ENCODE measurements at places on chromosomes 1 and 21.

- no peak for DNase-seq
These were observed 56.8 kb downstream of the ATP5PO start for GRCh38 chr21:33858667-33859372.

DNA sequence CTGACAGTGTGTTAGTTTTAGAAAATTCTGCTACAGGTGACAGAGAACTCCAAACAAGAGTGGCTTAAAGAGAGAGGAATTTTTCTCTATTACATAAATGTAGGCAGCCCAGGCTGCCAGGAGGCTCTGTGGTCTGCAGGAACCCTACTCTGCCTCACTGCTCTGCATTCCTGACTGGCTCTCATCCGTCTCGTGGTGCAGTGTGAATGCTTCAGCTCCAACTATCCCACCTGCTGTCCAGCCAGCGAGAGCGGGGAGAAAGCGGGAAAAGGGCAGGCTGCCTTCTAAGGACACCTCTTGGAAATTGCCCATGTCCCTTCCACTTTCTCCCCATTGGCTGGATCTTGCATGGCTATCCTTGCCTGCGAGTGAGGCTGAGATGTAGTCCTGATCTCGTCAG is 131.3 kb downstream of the PEX14 start:
- DNase-seq, result no peak

DNA sequence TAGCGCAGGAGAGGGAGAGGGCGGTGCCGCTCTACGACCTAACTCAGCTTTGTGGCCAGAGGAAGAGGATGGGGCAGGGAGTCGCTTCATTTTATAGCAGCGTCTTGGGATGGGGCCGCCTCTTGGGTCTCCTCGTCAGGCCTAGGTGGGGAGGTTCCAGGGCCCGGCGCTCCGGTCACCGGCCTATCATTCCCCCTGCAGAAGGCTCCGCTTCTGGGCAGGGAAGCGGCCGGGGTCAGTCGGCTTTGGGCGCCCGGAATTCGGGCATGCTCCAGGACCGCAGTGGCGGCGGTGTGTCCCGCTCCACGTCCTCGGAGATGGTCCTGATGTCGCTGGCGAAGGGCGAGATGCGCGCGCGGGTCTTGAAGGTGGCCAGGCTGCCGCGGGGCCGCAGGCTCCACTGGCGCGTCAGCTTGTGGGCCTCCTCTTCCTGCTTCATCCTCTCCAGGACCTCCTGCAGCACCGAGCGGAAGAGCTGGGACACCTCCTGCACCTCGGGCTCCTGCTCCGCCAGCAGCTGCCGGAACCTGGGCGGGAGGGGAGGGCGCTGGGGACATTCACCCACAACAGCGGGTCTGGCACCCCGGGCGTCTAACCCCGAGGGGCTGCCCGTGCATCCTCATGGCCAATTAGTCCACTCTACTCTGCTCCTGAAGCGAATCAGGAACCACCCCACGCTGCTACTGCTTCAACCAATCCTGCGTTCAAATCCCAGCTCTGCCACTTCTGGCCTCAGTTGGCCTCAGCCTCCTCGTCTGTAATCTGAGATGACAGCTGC is 13.0 kb downstream of the RD3 start:
- DNase-seq, result no peak

- no peak for DNase-seq
These were observed 106.1 kb upstream of the CHODL start for GRCh38 chr21:18138507-18138906.

DNA sequence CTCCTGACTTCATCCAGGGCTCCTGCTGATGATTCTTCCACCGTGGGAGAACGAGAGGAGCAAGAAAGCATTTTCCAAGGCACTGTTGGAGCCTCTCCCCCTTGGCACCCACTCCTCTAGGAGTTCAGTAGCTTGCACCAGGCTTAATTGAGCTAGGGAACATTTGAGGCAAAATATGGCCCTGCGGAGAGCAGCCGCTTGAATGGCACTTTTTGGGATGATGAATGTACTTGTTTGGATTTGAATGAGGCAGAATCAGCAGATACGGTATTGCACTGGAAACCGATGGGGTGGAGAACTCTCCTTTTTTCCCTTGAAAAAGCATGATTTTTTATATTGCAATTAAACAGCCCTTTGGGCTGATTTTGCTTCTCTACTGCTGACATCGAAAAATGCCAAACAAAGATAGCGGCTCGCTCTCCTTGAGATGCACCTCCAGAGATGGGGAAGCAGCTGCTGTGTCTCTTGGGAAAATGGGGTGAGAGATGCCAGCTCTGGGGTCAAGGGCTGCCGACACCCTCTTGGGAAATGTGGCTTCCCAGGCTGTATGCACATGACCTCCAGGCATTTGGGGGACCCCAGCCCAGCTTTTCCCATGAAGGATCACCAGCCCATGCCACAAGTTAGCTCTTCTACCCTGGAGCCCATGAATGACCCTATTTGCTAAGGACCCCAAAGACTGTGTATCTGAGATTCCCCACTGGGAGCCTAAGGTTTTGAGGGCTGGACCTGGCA is 55.4 kb upstream of the LRP8 start:
- no peak for DNase-seq

- no peak for DNase-seq
These were observed 15.3 kb upstream of the SHCBP1L start for GRCh38 chr1:182968151-182968741.

GRCh38 chr21:33493756-33494155 is 2.2 kb upstream of the DNAJC28 start:
- DNase-seq, result no peak

DNA sequence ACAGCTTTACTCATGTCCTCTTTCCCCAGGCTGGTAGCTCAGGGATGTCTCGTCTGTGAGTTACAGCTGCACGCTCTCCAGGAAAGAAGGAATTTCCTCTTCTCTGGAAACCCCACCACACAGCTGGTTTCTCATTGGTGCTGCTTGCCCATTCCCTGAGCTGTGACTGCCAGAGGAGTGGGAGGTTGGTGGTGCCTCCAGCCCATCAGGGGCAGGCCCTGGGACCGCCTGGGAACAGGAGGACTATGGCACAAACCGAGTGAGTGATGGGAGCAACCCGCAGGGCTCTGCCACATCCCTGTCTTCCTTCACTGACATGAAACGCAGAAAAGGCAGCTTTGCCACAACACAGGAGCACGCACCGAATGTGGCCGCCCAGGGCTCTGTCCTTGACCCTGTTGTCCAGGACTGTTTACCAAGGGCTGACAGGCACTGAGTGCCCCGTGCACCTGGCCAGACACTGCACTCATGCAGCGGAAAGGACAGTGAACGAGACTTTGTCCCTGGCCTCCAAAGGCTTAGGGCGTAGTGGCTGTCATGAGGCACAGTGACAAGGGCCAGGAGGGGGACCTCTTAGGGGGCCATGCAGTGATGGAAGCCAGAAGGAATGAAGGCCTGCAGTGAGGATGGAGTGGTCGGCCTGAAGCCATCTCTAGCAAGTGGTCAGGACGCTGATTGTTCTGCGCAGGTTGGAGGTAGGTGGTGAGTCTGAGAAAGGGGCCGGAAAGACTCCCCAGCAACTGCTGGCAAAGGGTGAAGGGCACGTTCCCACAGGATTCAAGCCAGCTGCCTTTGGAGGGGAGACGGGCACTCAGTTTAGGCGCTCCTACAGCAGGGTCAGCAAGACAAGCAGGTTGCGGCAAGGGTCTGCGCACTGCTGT is 1.7 kb upstream of the CCNL2 start:
- no peak for DNase-seq

DNA sequence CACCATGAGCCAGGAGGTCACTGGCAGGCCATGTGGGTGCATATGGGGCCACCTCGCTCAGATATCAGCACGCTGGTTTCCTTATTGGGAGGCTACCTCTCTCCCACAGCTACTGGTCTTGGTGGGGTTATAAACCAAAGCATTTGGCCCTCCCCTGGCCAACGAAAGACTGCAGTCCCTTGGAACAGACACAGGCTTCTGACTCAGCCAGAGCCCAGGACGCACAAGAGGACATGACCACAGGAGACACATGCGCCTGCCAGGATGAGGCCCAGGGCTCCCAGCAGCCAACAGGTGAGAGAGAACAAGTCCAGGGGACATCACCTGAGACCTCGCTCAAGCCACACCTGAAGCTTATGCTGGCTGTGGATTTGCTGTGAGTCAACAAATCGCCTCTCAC is 13.8 kb downstream of the NPHP4 start:
- DNase-seq, result no peak

- DNase-seq, result no peak
These were observed 16.1 kb upstream of the PDZK1IP1 start for GRCh38 chr1:47205918-47206317.

DNA sequence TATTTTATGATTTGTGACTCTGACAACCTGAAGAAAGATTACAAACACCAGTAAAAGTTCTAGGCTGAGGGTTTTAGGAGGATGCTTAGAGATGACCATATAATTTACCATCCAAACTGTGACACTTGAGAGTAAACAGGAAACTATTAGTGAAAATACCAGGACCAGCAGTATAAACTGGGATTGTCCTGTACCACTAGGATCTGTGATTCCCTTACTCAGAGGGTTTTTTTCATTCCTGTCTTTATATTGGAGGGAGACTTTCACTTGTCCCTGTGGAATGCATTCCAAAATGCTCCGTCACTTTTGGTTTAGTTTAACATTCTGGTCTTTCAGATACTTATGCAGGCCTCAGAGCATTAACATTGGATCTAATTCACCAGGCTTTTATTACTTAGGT is 482.9 kb downstream of the PTBP2 start:
- no peak for DNase-seq

DNA sequence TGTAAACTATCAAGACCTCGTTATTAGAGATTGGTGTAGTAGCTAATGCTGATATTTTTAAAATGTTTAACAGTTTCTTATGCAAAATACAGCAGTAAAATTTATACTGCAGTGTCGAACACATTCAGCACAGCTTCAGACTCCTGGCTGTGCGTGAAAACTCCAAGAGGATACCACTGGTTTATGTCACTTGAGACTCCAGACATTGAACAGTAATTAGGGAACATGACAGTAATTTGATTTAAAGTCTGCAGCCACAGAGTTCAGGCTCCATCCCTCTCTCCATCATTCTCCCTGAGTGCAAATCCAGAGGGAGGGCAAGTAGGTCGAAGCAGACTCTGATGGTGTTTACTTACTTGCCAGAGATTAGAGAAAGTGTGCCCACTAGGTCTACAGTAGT is 94.2 kb downstream of the AK5 start:
- DNase-seq, result no peak

DNA sequence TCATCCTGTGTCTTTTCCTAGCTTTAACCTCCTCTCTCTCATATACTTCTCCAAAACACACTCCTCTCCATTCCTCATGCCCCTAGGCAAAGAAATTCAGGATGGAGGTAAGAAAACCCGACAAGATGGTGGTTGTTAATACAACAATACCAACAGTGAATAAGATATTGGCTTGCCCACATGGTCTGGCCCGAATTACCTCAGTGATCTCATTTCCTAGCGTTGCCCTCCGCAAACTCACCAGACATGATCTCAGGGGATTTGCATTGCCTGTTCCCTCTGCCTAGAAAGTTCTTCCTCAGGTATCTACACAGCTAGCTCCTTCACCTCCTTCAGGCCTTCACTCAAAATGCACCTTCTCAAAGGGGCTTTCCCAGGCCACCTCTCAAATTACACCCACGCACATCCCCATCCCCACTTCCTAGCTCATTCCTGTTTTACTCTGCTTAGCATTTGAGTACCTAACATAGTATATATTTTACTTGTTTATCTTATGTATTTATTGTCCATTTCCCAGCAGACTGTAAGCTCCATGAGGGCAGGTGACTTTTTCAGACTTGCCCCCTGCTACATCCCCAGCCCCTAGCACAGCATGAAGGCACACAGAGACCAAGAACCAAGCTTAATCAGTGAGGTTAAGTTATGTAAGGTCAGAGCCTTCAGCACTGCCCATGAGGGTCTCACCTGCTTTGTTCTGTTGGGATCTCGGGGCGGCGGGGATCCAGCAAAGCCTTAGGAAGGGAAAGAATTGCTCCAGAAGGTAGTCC is 10.2 kb upstream of the UBR4 start:
- DNase-seq, result no peak

DNA sequence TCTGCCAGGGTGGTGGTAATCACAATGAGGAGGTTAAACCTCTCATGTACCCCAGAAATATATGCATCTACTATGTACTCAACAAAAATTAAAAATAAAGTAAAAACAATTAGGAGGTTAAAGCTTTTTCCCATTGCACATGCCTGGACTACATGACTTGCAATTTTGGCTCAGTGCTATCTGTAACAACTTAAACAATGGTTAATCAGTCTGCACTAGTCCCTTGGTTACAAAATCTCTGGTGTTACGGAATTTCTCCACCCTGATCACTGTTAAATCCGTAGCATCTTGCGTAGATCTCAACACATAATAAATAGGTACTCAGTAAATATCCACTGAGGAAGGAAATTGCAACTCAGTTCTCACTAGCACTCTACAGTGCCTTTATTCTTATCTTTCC is 66.5 kb downstream of the SDCCAG8 start:
- no peak for DNase-seq

DNA sequence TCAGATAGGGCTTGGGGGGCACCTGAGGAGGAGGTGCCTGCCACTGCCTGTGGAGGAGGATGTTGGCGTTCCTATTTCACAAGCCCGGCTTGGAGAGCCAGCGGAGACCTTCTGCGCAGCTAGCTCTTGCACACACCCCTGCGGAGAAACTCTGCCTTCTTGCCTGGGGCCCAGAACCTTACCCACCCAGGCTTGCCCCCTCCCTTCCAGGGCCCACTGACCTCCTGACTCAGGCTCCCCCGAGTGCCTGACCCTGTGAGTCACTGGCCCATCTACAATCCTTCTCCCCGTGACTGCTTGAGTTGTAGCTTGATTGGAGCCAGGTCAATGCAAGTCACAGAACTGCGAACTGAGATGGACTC is 3.4 kb downstream of the HES2 start:
- no peak for DNase-seq

- no peak for DNase-seq
These were observed 12.6 kb downstream of the IL10RB start for GRCh38 chr21:33278721-33279120.

DNA sequence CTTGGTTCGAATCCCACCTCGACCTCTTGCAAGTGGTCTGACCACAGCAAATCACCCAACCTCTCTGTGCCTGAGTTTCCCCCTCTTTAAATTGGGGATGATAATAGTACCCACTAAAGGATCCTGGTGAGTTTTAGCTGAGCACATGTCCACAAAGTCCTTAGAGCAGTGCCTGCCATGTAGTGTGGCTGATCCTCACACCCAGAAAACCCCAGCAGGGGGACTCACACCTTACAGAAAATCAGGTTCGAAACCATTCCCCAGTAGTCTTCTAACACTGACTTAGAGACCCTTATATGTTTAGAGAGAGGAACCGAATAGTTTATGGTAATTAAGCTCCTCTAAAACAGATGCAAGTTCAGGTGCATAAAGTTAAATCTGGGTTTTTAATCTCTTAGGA is 89.0 kb downstream of the CAMTA1 start:
- no peak for DNase-seq
